ENCODE measurements at places on chromosomes 3 and 15.

- no peak for DNase-seq
These were observed 134.8 kb upstream of the RGMA start for GRCh38 chr15:93223803-93224202.

- DNase-seq, result no peak
These were observed 15.0 kb downstream of the SNAP23 start for GRCh38 chr15:42510258-42511006.

- DNase-seq, result no peak
These were observed 14.6 kb downstream of the LSG1 start for GRCh38 chr3:194657439-194657838.

DNA sequence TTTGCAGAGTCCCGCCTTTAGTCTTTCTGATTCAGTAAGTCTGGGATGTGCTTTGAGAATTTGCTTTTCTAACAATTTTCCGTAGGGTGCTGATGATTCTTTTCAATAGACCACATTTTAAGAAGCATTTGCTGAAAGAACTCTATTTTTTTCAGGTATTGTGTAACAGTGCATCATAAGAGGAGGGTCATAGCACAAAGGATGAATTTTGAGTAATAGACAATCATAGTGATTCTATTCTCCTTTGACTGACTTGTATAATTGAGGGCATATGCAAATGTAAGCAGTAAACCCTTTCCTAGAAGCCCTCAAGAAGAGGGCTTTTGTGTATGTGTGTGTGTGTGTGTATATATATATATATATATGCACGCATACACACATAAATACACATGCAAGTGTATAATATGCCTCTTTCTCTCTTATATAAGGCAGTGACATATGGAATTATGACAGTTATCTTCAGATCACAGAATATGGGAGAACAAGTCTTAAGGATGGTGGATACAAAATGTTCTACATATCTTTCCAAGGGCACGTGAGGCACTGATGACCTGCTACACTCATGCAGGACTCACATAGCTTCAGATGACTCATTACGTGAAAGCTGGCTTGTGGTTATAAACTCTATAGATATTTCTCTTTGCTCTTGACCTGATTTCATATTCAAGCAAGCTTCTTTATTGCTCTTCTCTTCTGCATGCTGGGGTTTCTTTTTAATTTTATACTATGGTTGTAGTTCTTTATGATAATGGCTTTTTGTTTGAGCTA is 6.5 kb upstream of the PLSCR1 start:
- no peak for DNase-seq

GRCh38 chr3:83946554-83946953 is 1012.2 kb upstream of the CADM2 start:
- no peak for DNase-seq

DNA sequence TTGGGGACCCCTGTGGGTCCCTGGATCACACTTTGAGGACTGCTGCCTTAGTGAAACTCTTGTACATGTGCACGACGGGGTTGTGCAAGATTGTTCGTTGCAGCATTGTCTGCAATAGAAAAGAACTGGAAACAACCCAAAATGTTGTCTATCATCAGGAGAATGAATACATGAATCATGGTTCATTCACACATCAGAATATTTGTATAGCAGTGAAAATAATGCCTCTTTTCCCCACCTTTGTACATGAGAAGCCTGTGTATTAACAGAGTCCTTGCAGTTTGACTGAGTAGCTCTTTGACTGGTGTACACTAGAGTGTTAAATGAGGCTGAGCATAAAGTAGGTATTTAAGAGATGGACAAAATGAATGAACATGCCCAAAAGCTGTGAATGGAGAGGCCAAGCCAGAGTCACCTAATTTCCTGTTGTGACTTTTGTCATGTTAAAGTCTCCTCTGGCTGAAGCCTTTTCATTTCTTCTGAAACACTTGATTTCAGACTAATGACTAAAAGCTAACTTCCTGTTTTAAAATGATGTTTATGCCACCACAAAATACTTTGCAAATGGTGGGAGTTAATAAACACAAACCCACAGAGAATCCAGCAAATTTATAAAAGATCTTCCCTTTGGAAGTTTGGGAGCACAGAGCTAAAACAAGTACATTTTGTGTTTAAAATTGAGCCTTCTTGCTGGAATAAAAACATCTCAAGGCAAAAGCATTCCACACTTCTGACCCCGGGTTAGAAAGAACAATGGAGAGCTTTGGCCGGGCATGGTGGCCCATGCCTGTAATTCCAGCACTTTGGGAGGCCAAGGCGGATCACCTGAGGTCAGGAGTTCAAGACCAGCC is 20.6 kb upstream of the USP3 start:
- no peak for DNase-seq

DNA sequence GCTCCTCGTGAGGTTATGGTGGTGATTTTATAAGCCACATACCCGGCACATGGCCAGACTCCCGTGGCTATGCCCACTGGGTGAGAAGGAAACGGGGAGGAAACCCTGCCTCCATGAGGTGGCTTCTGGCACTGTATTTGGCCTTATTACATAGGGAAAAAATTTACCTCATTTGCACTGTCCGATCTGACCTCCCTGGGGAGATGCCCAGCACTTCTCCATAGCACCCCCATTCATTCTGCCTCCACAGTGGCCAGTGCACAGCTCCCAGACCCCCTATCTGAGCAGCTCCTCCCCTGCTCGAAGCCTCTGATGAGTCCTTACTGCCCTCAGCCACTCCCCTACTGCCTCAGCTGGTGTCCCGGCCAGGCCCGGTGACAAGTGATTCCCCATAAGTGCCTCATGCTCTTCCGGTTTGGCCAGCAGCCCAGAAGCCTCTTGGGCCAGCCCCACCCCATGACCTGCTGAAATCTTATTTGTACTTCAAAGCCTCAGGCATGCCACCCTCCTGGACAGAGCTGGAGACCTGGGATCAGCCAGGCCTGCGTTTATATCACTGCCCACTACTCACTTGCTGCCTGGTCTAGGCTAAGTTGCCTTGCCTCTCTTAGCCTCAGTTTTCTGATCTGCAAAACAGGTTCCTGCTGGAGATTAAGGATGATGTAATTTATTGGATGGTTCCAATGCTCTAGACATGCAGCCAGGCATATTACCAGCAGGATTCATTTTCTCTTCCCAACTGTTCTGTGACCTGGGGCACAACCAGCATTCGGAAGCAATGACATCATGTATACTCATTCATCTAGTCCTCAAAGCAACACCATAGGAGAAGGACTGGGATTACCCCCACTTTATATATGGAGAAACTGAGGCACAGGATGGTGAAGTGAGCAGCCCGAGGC is 30.6 kb upstream of the SLC6A6 start:
- DNase-seq, result peak; percentile 94

- DNase-seq, result no peak
These were observed 75.6 kb upstream of the MBNL1 start for GRCh38 chr3:152192936-152193672.

- DNase-seq, result no peak
These were observed 261.7 kb downstream of the PLOD2 start for GRCh38 chr3:145899241-145899640.

DNA sequence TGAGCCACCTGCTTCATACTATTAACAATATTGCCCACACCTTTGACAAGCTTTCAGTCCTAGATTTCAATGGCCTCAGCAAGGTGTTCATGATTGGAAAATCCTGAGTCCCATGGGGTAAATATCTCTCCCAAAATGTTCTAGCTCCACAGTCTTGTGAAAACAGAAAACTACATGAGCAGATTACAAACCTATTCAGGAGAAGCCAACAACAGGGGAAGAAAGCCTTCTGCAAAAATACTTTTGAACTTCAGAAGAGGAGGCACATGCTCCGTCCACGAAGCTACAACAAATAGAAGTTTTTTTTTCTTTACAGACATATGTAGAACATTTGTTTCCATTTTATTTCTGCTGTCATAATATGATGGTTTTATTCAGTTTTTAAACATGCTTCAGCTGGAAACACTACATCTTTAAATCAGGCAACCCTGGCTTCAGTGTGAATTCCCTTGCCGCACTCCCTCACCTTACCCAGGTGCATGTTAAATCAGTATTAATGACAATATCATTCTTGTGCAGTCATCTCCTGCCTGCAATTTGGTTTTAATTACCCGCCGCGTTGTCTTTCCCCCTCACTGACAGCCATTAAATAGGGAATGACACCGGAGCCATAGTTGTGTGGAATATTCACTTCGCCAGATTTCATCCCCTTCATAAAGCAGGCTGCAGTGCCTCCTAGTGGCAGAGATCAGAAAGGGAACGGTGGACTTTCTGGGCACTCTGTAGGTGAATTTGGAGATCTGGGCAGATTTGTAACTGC is 725.5 kb upstream of the ARRDC4 start:
- DNase-seq, result peak; percentile 28

- DNase-seq, result no peak
These were observed 205.4 kb upstream of the IGF1R start for GRCh38 chr15:98442901-98443300.

GRCh38 chr3:178827285-178827856 is 244.2 kb downstream of the ZMAT3 start:
- DNase-seq, result no peak

- DNase-seq, result peak; percentile 26
These were observed 14.4 kb downstream of the GK5 start for GRCh38 chr3:142211034-142211433.

- DNase-seq, result no peak
These were observed 17.7 kb downstream of the PIF1 start for GRCh38 chr15:64807751-64808222.

- DNase-seq, result no peak
These were observed 5.9 kb downstream of the EIF2AK4 start for GRCh38 chr15:39939487-39940452.

GRCh38 chr3:10983219-10983916 is 9.2 kb upstream of the SLC6A1 start:
- peak; percentile 37 for DNase-seq

GRCh38 chr15:100681335-100681746 is 79.0 kb downstream of the ASB7 start:
- no peak for DNase-seq

- no peak for DNase-seq
These were observed 33.3 kb downstream of the ZMAT3 start for GRCh38 chr3:179038216-179038898.

DNA sequence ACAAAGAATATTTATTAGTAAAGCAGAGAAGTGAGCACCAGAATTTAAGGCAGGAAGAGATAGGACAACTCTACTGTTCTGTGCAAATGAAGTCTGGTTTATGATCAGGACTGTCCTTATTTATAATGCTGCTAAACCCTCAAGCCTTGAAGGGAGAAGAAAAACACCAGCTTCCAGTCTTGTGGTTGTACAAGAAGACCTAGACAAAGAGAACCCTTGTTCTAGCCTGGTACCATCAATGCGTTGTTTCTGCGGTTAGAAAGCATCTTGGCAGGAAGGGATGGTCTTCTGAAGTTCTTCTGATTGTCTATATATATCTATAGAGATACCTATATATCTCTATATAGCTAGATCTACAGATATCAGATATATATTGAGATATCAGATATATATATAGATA is 33.8 kb downstream of the PDCD10 start:
- no peak for DNase-seq

GRCh38 chr15:74390647-74391288 is 23.3 kb upstream of the CYP11A1 start:
- DNase-seq, result peak; percentile 55
